Epithelial cell of umbilical artery (primary cell): ENCODE measurements at places on chromosomes 5 and 9. TPM values are rescaled to one million over a fixed set of nuclear protein-coding genes. Genes with fewer than 3 reads are reported as not detected.

COX7C gene
- 207 and 213 TPM in 2 replicates for total RNA-seq

MEIKIN gene
- total RNA-seq = not detected in 2 replicates

SLC6A18 gene
- not detected in 2 replicates for total RNA-seq

PCDHGA7 gene
- 0.65 and 0.91 TPM in 2 replicates for total RNA-seq
